Activated T-helper 1 cell treated with anti-CD3 and anti-CD28 coated beads, Interleukin-2, amount 50 U/mL, for 16 hours (primary cell): ENCODE measurements at places on chromosomes 16 and 17.
A peak's percentile ranks its signal among the peaks of the same experiment; 100 is the strongest.

GRCh38 chr16:684961-685696 lies 995 bp upstream of the JMJD8 start:
- no peak for DNase-seq

DNA sequence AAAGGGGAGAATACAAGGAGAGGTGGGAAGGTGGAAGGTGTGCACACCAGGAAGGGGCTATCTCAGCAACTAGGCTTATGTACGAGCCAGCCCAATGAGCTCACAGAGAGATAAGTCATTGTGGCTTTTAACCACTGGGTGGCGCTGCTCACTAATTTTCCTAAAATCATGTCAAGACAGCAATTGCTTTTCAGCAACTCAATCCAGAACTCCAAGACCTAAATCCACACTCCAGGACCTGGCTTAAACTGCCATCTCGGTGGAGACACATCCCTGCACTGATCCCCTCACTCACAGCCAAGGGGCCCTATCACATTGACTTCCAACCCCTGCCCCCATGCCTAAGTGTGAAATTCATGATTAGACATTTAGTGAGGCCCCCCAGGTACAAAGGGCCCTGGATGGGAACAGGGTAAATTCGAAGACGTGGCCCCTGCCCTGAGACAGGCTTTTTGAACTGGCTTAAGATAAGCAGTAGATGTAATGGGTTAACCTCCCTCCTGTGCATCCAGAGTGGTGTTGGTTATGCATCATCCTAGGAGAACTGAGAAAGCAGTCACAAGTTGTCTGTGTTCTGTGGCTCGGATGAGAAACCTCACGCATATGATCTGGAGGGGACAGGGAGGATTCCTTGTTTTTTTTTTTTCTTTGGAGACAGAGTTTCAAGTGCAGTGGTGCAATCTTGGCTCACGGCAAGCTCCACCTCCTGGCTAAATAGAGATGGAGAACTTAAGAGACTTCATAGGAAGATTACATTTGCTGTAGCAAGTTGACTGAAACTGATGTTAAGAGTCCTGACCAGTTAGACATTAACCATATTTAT lies 11.5 kb downstream of the CCL16 start:
- DNase-seq: peak; percentile 40

DNA sequence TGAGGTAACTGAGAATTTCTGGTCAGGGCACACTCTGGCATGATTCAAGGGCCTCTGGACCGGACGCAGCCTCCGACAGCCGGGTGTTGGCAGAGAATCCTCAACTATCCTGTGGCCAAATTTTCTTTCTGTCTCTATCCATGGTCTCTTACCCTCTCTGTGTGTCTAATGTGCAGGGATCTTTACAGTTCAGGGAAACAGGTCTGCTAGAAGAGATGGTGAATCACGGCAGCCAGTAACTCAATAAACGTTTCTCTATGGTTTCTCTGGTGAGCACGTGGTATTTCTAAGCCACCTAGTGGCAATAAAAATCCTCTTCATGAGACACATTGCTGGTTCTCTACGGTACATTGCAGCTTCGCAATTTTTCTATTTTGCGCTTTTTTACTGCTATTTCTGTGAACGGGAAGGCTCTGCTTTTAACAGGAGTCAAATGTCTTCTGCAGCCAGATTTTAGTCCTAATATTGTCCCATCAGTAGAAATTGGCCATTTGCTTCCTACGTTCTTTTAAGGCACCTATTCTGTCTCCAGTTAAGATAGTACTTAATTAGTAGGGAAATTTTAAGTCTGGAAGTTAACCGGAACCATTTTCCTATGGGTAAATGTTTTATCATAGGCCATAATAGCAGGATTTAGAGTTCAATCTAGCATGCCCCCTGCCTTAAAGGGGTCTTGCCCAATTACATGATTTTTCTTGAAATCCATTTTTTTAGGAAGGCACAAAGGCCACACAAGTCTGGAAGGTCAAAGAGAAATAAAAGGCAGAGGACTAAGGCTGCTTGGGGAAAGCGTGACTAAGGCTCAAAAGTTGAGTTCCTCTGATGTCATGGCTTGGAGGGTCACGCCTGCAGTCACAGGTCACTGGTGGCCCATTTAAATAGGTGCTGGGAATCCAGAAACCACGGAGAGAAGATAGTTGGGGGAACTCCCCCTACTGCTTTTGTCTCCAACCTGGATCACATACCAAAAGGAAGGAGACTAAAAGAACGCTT lies 31.5 kb downstream of the QPRT start:
- no peak for DNase-seq

- no peak for DNase-seq
These were observed 6.0 kb downstream of the ST3GAL2 start for GRCh38 chr16:70432723-70433457.

DNA sequence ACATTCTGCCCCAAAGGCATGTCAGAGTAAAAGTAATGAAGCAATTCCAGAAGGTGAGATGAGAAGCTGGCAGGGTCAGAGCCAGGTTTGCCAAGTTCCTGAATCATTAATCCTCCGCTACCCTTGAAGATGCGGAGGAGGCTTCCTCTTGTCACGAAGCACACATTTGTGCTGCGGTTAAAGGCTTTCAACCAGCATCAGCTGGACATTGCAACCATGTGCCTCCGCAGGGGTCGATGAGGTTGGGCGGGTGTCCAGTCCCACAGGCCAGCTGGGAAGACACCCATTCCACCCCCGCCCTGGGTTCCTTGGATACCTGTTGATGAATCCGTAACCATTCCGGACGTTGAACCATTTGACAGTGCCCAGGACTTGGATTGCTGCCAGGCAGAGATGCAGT lies 1.3 kb downstream of the YBX2 start:
- no peak for DNase-seq

DNA sequence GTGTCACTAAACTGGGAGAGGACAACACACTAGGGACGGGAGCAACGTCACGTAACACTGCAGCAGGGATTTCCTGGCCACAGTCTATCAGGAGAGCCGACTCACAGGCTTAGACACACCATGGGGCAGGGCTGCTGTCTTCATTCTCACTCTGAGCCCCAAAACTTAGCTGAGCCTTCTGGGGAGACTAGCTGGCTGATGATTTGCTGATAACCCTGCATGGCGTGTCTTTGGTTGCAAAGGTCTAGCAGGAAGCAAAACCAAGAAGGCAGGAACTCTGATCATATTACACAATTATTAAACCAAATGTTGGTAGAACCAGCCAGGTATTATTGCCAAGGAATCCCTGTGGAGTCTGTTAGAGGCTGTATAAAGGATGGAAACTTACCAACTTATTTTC lies 345.0 kb downstream of the SLC39A11 start:
- no peak for DNase-seq

DNA sequence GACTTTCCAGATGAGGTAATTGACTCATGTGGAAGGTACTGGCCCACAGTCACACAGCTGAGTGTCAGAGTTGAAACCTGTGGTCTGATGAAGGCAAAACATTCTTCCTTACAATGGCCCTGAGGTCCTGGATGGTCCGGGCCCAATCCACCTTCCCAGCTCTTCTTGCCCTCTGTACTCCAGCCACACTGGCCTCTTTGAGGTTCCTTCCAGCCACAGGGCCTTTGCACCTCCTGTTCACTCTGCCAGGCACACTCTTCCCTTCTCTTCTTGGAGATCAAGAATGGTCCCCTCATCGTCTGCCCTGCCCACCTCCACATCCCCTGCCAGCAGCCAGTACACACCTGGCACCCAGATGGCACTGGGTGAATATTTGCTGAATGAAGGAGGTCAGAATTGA lies 6.5 kb upstream of the PEMT start:
- DNase-seq: no peak

- no peak for DNase-seq
These were observed 6.0 kb downstream of the CLEC16A start for GRCh38 chr16:10950393-10950792.

- no peak for DNase-seq
These were observed 332.7 kb downstream of the ZFHX3 start for GRCh38 chr16:72715267-72715666.

DNA sequence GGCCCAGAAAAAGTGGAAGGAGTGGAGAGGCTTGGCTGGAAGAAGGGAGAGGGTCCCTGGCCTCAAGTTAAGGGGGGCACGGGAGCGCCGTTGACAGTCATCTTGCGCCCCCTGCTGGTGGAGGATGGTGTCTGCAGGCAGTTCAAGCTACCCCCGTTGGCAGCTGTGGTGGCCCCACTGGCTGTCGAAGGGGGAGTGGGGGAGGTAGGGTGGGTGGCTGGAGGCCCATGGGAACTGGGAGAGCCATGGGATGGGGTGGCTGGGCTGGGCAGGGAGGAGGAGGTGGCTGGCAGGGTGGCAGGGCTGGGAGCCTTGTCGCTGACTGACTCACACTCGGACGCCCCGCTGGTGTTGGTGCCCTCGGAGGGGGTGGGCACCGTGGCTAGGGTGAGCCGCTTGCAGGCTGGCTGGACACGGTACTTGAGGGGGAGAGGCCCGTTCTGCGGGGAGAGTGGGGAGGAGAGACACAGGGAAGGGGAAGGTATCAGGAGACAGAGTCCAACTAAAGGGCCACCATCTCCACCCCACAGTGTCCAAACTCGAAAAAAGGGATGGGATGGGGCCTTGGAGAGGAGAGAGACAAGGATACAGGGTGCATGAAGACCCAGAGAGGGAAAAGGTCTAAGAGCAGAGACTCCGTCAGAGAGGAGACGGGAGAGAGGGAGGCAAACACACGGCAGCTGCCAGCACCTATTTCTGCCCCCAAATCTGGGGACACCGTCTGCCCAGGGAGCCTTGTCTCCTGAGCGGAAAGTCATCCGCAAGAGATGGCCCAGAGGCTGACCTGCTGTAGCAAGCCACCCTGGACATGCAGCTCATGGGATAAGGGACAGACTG lies 5.2 kb downstream of the CISD3 start:
- peak; percentile 65 for DNase-seq

DNA sequence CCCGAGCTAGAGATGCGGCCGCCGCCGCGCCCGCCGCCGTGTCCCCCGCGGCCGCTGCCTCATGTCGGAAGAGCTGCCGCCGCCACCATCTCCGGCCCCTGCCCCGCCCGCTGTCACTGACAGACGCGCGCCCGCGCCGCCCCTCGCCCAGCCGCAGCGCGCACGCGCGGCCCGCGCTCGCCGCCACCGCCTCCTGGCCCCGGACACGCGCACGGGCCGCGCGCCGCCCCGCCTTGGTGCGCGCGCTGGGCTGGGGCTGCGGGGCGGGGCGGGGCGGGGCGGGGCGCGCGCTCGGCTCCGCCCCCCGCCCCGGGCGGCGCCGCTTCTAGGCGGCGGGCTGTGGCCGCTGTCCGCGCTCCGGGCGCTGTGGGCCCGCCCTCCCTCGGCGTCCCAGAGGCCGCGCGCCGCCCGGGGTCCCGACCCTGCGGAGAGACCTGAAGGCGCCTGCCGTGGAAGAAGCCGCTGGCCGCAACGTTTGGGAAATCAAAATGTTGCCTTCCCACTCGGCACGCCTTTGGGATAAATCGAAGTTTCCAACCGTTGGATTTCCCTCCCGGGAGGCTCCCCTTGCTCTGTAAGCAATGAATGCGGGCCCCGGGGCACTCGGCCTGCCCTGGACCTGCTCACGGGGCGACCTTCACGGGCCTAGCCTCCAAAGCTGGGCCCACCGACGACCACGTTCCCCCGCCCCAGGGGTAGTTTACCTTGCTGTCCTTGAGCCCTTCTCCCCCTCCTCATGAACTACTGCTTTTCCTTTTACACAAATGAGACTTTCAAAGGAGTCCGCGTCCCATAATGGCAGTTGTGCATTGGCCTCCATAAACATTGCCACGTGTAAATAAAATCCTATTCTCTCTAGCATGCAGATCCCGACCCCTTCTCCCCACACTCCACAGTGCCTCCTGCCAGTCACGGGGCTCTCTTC lies at the start of gene ADCY9:
Gene ADCY9 (minus strand): TSS at position 118 of the 925 bp plus-strand sequence. CDS start 1,000 bp downstream, outside the sequence.
- peak; percentile 69 for DNase-seq

DNA sequence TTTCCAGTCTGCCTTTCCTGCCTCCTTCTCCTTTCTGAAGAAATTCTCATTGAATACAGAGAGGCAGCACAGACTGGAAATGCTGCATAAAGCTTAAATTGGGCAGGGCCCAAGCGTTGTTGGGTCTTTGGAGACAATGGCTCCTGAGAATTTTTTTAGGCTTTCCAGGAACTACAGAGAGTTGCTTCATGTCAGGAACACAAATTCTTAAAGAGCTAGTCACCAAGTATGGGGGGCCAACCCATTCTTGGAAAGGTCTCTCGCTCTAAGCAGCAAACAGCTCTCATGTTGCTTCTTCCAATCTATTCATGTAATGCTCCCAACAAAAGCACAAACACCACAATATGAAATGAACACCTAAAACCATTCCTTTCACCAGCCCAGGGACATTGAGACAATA lies 6.9 kb downstream of the HNF1B start:
- DNase-seq: no peak

GRCh38 chr16:81632392-81633146 lies 146.5 kb upstream of the PLCG2 start:
- peak; percentile 62 for DNase-seq

GRCh38 chr16:87687126-87687910 lies 78.5 kb downstream of the KLHDC4 start:
- DNase-seq: no peak

GRCh38 chr16:87342978-87343752 lies 26.0 kb upstream of the C16orf95 start:
- DNase-seq: no peak

DNA sequence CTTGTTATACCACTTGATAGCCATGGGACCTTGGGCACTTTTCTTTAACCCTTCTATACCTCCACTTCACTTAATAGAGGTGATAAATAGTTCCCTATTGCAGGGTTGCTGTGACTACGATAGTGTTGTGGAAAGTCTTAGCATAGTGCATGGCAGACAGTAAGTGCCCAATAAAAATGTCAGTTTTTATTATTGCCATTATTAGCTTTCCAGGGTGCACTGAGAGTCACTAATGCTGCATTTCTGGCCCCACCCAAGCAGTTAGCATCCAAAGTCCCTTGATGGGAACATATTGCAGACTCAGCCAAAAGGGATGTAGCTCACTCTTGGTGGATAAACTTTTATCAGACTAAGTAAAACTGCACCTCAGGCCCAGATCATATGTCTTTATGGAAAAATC lies 41.5 kb upstream of the TEKT3 start:
- no peak for DNase-seq

- peak; percentile 24 for DNase-seq
These were observed 16.3 kb upstream of the AURKB start for GRCh38 chr17:8226536-8227237.

DNA sequence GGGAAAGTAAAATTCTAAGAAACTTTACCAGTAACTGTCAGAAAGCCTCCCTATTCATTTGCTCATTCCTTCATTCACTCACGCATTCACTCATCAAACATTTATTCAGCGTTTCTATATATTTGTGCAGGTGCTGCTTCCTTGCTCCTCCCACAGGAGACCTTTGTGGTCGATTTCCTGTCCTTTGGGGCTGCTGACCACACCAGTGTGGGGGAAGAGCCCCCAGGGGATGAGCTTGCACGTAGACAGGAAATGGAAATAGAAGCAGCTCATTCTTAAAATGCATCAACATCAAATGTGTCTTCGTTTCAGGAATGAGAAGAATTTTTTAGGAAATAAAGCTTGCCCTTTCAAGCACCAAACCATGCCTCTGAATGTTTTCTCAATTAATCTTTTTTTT lies 9.6 kb downstream of the PIK3R6 start:
- no peak for DNase-seq
